ENCODE measurements at places on chromosomes 3 and 15.
A peak's percentile ranks its signal among the peaks of the same experiment; 100 is the strongest.

DNA sequence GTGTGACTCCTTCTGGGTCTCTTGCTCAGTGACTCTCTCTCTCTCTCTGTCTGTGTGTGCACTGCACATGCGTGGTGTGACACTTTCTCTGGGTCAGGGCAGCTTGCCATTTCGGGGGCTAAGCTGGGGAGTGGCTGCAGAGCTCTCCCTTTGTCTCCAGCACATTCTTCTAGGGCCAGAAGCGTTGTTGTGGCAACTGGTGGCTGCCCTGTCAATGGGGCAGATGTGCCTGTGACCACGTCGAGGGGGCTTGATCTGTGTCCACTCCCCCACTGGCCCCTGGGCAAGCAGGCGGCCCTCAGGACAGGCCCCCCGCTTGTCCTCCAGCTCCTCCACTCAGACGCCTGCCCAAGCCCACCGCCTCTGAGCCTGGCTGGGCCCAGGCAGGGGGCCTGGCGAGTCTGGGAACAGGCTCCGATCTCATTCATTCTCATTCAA, 67.8 kb downstream of the WNT7A start:
- no peak for DNase-seq

GRCh38 chr3:184812662-184813042, 686 bp downstream of the VPS8 start:
- no peak for DNase-seq

- DNase-seq, result no peak
Measured at GRCh38 chr3:156906275-156906674, 80.1 kb downstream of the LEKR1 start.

GRCh38 chr3:137046747-137047146, 89.0 kb downstream of the IL20RB start:
- no peak for DNase-seq

DNA sequence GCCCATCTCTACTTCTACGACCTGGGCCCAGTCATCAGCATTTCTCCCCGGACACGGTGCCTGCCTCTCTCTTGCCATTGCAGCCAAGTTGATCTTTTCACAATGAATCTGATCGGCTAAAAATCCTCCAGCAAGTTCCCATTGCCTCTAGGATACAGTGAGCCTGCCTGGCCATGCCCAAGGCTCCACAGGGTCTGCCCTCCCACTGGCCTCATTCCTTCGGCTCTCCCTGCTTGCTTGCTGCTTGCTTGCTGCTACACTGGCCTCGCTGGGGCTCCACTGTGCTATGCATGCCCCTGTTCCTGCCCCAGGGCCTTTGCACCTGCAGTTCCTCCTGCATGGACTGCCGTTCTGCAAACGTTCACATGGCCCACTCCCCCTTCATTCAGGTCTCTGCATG, 2.0 kb downstream of the ABTB1 start:
- DNase-seq, result no peak

DNA sequence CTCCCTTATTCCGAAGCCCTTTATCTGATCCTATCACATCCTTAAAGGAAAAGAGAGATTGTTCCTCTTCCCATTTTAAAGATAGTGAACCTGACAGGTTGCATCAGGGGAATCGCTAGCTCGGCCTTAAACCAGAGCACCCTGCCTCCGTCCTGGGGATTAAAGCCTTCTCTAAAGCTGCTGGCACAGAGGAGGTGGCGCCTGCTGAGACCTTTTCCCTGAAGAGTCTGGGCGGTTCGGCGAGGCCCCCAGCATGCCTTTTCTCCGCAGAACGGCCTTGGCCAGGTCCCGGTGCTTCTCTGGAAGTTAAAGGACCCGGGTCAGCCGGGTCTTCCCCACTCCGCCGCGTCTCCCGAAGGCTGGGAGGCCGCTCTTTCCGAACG, 593 bp downstream of the FAM219B start:
- peak; percentile 40 for DNase-seq

- no peak for DNase-seq
Measured at GRCh38 chr3:151869181-151869580, 4.3 kb upstream of the SUCNR1 start.

- DNase-seq, result no peak
Measured at GRCh38 chr3:125602752-125603649, 7.7 kb upstream of the OSBPL11 start.

DNA sequence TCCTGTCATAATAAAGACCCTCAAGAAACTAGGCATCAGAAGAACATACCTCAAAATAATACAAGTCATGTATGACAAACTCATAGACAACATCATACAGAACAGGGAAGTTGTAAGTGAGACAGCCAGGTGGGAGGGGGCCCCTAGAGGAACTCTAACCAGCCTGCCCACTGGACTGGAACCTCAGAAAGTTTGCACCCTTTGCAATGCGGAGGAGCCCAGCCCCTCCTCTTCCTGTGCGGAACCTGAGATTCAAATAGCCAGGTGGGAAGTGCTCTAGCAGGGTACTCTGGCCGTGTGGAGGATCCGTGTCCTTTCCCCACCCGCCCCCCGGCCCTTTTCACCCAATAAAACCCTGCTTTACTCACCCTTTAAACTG, 387.0 kb upstream of the CBLB start:
- no peak for DNase-seq

GRCh38 chr3:117003501-117003900, 293.9 kb downstream of the TUSC7 start:
- no peak for DNase-seq

DNA sequence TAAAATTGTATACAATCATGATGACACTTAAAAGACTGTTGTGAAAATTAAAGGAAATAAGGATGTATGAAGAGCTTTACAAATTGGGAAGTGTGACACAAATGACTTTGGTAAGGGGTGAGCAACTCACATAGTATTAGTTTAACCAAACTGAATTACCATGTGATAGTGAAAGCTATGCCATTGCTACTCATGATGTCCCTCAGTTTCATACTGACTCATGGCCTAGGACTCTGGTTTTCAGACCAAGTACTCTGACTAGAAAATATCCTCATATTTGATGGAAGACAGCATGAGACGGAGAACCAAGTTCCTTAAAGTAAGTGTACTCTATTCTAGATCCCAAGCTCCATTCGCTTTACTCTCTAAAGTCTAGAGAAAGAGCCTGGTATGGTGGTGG, 203.2 kb upstream of the ICE2 start:
- DNase-seq, result no peak

DNA sequence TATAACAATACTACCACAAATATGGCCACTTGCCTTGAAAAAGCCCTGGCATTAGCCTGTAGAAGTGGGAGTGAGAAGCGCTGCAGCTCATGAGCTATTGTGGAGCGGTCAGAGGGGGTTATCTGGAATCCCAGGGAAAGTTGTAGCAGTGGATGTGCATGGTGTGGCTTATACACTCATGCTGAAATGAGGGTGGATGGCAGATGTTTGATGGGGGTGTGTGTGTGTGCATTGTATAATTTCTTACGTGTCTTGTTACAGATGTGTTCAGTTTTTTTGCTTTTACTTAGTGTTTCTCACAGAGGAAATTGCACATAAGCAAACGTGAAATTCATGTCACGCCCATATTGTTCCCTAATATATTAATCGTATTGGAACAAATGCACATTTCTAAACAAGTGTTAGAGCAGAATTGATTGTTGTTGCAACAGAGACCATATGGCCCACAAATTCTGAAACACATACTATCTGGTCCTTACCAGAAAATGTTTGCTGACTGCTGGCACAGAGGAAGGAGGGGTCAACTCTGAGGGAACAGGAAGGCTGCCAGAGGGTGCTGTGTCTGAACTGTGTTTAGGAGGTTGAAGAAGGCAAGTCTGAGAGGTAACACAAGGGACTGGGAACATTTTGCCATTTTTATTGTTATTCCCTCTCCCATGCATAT, 200.0 kb upstream of the CFAP20DC start:
- DNase-seq, result no peak

- DNase-seq, result no peak
Measured at GRCh38 chr3:20235796-20236195, 49.8 kb upstream of the SGO1 start.

GRCh38 chr3:117523418-117523817, 813.8 kb downstream of the TUSC7 start:
- no peak for DNase-seq

- DNase-seq, result no peak
Measured at GRCh38 chr15:83926116-83926515, 272.2 kb downstream of the ADAMTSL3 start.

DNA sequence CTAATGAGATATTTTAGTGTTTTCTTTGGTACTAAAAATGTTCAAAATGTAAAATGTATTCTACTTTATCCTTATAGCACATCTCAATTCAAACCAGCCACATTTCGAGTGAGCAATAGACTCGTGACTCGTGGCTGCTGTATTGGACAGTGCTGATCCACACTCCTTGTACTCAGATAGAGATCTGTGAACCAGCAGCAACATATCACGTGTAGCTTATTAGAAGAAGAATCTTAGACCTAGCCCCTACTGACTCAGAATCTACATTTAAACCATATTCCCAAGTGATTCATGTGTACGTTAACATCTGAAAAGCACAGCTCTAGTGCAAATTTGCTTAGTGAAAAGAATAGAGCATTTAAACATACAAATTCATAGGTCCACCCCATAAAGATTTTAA, 130.9 kb downstream of the IL1RAP start:
- DNase-seq, result peak; percentile 76

DNA sequence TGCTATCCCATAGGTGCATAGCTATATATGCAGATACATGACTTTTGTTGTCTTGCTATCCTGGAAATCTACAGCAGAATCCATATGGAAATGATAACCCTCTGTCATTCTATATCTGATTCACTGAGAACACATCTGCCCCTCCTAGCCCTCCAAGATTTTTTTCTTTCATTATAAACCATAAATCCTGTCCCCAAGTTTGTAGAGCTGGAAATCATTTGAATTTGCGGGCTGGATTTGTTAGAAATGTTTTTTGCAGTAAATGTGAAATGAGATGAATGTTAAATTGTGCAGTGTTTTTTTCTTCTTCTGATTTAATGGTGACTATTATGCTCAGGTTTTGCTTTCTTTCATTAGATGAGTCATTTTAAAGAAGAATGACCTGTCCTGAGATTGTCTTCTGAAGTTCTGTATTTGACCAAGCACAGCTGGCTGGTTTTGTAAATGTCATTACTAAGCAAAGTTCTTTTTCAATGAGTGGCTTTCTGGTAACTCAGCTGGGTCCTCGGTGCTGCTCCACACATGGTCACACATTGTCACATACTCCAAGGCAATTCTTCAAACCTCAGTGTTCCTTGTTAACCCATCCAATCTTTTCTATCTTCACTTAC, 25.3 kb upstream of the ABHD17C start:
- peak; percentile 64 for DNase-seq

GRCh38 chr3:69105320-69105719, 17.1 kb downstream of the LMOD3 start:
- DNase-seq, result peak; percentile 57

DNA sequence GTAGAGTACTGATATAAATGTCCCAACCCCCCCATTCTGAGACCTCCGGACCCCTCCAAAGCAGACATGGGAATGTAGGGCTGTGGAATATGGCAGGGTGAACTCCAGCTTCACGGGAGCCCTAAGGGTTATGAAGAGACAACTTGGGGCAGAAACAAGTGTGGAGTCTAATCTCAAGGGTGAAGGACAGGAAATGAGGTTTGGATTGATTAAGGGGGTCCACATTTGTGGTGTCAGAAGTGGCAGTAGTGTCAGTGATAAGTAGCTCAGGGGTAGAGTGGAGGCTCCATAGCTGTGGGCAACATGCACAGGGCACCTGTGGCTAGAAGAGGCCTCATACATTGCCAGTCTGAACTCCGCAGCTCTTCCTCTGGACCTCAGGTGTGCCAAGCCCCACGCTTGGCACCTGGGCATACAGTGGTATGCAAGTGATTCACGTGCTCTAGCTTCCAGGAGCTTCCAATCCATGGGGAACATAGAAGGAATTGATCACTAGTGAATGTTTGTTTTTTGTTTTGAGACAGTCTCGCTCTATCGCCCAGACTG, 4.1 kb upstream of the P4HTM start:
- DNase-seq, result no peak

GRCh38 chr3:149575961-149576564, 81.8 kb downstream of the WWTR1 start:
- no peak for DNase-seq

DNA sequence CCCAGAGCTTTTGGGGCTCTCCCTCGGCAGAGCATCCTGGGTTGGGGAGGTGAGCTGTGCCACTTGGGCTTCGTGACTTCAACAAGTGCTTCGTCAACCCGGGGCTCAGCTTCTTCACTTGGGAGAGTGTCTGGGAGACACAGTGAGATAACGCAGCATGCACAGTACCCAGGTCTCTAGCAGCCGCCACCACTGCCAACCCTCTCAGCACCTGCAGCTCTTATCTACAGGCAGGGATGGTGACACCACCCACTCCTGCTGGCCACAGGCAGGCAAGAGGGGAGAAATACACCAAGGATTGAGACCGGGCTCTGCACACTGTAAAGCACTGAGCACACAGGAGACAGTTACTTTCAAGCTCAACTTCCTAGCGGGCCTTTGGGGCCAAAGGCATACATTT, 11.6 kb downstream of the TKT start:
- no peak for DNase-seq

DNA sequence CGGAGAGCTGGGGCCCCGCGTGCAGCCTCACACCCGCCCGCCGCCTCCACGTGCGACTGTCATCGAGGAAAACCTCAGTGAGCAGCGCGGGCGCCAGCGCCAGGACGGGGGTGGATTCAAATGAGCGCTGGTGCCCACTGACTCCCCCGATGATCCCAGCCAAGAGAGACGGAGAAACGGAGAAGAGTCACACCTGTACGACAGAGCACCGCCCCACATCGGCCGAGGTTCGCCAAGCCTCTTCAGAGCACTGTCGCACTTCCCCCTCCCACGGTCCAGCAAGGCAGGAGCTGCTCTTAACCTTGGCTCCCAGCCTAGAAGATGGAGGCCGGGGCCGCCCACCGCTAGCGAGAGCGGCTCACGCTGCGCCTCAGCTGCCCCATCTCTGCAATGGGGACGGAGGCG, 130.9 kb upstream of the IQSEC1 start:
- DNase-seq, result no peak

GRCh38 chr3:14324224-14324944, 78.0 kb upstream of the SLC6A6 start:
- DNase-seq, result peak; percentile 93

DNA sequence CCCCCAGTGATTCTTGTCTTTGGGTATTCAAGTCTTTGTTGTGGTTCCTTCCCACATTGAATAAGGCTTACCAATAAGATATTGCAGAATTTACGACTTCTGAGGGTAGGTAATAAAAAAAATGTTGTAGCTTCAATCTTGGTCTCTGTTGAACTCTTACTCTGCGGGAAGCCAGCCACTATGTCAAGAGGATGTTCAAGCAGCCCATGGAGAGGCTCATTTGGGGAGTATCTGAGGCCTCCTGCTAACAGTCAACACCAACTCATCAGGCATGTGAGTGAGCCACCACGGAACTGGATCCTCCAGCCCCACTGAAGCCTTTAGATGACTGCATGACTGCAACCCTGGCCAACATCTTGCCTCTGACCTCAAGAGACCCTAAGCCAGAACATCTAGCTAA, 3.2 kb upstream of the TBC1D23 start:
- DNase-seq, result no peak

DNA sequence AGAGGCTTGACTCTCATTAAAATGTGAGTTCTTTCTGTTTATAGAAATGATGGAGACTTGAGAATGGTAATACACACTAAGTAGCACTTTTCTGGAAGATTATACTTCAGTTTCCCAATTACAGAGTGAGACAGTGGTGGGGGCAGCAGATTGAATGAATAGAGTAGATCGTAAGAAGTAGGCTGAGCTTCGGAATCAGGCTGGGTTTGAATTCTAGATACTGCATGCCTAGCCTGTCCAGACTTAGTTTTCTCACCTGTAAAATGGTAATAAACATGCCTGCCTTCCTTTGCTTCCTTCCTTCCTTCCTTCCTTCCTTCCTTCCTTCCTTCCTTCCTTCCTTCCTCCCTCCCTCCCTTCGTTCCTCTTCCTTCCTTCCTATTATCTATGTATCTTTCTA, 8.1 kb downstream of the IL1RAP start:
- no peak for DNase-seq

GRCh38 chr3:158742871-158743663, 10.8 kb upstream of the RARRES1 start:
- DNase-seq, result no peak

Measured in trophoblast cell (in vitro differentiated cells and primary cell).